Fibroblast of upper back skin (primary cell): ENCODE measurements at places on chromosomes 4 and X.

DNA sequence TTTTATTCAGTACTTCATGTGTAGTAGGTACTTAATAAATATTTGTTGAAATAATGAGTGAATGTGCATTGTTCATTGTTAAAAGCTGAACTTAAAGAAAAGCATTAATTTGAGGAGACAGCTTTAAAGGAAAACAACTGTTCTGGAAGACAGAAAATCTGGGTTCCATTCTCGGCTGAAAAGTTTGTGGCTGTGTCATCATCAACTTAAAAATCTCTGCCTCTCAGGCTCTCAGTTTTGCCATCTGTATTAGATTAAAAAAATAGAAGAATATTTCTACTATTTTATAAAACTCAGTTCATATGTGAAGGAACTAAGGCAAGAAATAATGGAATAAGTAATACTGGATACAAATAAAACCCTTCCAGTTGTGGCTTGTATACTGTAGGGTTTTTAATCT lies 62.5 kb downstream of the FSTL5 start:
- peak; percentile 7 for DNase-seq

- DNase-seq, result no peak
Observed at GRCh38 chr4:107083-107443, 17.2 kb upstream of the ZNF718 start.

- DNase-seq, result no peak
Observed at GRCh38 chrX:23936180-23936579, 28.4 kb downstream of the CXorf58 start.

GRCh38 chrX:45063319-45064095 lies 137.2 kb downstream of the DIPK2B start:
- no peak for DNase-seq

DNA sequence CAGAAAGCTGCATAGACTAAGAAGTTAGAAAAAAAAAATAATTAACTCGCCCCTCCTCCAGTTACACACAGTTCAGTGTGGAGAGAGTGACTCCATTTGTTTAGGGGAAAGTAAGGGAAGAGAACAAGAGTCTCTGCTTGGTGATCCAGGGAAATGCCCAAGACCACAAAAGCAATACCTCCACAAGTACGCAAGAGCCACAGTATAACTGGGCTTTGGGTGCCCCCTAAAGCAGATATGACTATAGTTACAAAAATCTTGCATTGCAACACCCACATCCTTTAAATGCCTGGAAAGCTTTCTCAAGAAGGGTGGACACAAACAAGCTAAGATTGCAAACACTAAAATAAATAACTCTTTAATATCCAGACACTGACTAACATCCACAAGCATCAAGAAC lies 164.2 kb upstream of the NRK start:
- DNase-seq, result peak; percentile 23

DNA sequence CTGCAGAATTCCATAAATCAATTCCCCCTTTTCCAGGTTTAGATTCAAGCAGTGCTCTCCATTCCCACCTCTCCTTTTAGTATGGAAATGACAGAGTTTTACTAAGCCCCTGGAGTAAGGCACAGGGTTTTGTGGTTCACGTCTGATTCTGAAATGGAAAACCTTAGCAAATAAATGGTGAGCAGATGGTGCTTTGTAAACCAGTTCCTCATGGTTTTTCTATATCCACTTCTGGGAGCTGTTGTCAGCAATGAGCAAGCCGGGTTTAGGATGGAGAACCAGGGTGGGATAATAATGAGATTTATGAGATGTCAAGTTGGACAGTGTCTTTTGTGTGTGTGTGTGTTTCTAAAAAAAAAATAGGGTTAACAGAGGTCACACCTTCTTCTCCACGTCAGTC lies 113.8 kb upstream of the RBPJ start:
- no peak for DNase-seq

GRCh38 chrX:123807835-123808416 lies 51.9 kb upstream of the XIAP start:
- DNase-seq, result peak; percentile 62

DNA sequence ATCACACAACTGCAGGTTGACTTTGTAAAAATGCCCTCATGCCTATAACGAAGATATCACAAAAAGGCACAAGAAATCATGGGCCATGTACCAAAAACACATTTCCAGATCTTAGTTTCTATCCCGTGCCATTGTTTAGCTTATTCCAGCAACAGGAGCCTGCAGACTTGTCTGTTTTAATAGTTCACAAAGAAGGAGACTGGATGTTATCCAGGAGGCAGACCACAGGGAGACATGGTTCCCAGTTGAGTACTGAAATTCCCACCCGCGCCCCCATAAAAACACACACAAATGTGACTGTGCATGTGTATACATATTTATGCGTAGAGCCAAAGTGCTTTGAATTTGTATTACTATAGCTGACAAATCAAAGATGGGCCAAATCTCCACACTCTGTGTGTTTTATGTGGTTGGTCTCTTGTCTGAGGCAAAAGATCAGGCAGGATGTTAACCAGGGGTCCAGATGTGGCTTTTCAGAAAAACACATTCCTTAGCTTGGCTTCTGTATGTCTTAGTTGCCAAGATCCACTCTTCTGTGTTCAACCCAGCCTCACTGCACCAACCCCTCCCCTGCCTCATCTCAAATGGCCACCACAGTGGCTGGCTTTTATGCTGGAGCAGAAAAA lies 469.2 kb upstream of the DIPK2B start:
- peak; percentile 72 for DNase-seq

- DNase-seq, result no peak
Observed at GRCh38 chrX:43002526-43003203, 224.7 kb upstream of the PPP1R2C start.

- DNase-seq, result peak; percentile 69
Observed at GRCh38 chr4:182806259-182807252, 110.6 kb downstream of the DCTD start.

DNA sequence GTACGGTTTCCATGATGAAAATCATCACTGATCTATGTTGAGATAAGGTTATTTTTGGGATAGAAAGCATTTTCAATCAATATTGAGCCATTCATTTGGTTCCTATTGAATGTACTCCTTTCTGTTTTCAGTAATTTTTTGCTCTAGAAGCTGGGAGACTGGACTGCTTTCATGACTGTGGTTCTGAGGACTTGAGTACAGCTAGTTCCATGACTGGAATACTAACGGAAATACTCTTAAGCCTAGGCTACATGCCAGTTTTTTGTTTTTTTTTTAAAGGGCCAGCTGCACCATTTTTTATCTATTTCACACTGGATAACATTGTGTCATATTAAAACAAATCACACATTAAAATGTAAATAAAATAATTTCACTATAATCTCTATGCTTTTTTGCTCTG lies 16.7 kb downstream of the PRR32 start:
- DNase-seq, result no peak

DNA sequence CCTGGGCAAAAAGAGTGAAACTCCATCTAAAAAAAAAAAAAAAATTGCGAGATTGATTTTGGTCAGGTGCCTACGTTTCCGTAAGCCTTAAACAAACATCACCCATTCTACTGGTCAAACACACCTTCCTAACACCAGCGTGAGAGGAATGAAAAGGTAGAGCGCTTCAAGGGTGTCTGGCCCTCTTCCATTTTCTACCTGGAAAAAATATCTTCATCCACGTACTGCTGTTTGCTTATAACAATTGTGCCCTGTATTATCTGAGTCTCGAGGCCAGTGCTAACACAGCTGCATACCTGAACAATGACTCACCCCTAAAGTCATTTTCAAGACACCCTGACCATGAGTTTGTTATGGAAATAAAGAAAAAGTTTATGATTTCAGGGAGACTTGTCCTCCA lies 13.9 kb downstream of the TMSB4X start:
- peak; percentile 67 for DNase-seq

DNA sequence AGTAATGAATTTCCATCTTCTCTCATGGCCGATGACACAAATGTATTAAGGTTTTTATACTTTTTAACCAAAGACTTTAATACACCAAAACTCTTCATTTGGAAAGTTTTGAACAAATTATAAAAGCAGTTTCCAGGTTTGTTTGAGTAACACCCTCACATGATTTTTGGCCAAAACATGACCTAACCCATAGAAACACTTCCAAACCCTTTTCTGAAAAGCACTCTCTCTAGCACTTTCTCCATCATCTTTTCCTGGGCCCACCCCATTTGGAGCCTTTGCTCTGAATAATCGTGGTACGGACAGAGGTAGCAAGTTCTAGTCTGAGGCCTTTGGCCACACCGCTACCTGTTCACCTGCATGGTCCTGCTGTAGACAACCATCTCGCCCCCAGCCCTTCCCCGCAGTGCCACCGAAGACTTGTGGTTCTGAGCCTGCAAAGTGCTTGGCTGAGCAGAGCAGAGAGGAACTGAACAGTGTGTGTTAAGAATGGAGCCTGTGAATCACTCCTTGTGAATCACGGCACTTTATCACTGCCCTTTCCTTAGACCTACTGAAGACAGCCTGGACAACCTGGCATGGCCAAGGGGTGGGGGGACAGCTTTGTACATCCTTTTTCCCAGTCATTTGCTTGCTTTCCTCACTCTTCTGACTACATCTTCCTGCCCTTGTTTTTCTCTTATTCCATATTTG lies 181.8 kb downstream of the PTTG2 start:
- DNase-seq, result peak; percentile 59

DNA sequence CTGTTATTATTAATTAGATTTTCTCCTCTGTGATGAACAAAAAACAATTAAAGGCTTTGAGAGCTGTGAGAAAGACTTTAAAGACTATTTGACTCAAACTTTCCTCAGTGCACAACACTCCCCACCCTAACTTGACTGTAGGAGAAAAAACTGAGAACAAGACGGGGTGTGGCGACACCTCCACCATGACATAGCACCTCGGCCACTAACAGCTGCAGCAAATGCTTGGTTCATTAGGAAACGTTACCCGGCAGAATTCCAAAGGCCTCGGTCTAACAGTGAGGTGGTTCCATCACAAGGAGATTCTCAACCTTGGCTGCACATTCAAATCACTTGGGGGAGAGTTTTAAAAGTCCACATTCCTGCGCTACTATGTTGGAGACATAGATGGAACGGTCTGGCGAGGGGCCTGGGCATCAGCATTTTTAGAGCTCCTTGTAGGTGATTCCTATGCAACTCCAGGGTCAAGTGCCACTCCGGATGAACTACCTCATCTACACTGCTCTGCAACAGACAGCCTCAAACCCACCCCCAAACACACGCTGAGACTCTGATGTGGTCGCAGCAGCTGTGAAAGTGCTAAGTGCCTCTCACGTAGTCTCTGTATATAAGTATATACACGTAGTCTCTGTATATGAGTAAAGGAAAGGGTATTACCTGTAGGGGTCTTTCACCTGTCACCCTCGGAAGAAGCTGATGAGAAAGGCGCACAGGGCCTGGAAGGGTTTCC lies 1.0 kb downstream of the FGFBP2 start:
- no peak for DNase-seq

GRCh38 chrX:24026432-24026831 lies 554 bp downstream of the KLHL15 start:
- DNase-seq, result peak; percentile 10

- no peak for DNase-seq
Observed at GRCh38 chr4:86955888-86956451, 21.2 kb downstream of the AFF1 start.

GRCh38 chr4:83180431-83180968 lies 66.0 kb upstream of the PLAC8 start:
- DNase-seq, result no peak

GRCh38 chr4:145290955-145291354 lies 110.6 kb upstream of the OTUD4 start:
- DNase-seq, result no peak

GRCh38 chr4:6226506-6226905 lies 26.2 kb upstream of the JAKMIP1 start:
- DNase-seq, result no peak

GRCh38 chr4:115424852-115425251 lies 311.4 kb upstream of the NDST4 start:
- no peak for DNase-seq

DNA sequence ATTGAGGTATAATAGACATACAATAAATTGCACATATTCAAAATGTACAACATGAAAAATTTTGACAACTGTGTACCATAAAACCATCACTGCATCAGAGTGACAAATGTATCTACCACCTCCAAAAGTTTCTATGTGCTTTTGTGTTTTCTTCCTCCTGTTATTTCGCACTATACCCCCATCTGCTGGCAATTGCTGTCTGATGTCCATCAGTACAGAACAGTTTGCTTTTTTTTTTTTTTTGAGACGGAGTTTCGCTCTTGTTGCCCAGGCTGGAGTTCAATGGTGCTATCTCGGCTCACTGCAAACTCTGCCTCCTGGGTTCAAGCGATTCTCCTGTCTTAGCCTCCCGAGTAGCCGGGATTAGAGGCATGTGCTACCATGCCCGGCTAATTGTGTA lies 154.3 kb upstream of the GIMD1 start:
- peak; percentile 34 for DNase-seq

- DNase-seq, result no peak
Observed at GRCh38 chr4:1405636-1406393, 427 bp downstream of the NKX1-1 start.

GRCh38 chrX:6568031-6568430 lies 33.1 kb upstream of the VCX3A start:
- DNase-seq, result no peak

- peak; percentile 28 for DNase-seq
Observed at GRCh38 chrX:150587585-150588503, 19.4 kb downstream of the MTM1 start.

- no peak for DNase-seq
Observed at GRCh38 chr4:104896660-104897645, 249.7 kb upstream of the TET2 start.

GRCh38 chr4:26252349-26253025 lies 68.3 kb upstream of the RBPJ start:
- peak; percentile 7 for DNase-seq

- no peak for DNase-seq
Observed at GRCh38 chr4:156595041-156595440, 376.6 kb downstream of the PDGFC start.

- DNase-seq, result no peak
Observed at GRCh38 chrX:133373386-133374079, 41.8 kb downstream of the GPC4 start.

DNA sequence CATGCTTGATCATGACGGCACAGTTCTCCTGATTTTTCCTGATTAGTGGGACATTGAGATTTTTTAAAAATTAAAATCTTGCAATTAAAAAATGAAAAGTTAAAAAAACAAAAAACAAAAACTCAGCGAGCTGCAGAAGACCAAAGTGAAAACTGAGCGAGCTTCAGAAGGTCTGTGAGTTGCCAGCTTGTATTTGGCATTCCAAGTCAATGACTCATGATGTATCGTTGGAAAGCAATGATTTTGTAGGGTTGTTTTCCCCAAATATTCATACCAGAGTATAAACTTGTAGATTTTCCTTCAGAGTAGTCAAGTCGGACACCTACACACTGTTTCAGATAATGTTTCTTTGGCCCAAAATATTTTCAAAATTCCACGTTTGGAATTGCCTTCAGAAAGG lies 76.9 kb downstream of the LRRC66 start:
- peak; percentile 13 for DNase-seq

DNA sequence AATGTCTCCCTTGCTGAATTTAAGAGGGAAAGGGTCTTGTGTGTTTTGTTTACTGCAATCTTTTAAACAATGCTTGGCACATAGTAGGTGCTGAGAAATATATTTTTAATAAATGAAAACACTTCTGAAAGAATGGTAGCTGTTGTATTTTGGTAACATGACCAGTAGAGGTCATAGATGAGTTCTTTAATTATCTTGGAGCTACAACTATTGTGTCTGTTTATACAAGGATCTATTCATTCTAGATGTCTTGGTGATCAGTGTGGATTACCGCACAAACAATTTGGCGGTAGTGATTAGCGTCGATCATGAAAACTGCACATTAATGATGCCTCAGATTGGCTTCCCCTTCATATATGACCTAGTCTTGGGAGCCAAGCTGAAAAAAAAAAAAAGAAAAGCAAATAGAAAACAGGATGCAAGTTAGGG lies 21.4 kb upstream of the SCRG1 start:
- DNase-seq, result no peak
